Activated T-helper 17 cell treated with anti-CD3 and anti-CD28 coated beads, Interleukin-2, amount 50 U/mL, for 72 hours (primary cell): ENCODE measurements at places on chromosomes 12 and 14.
A peak's percentile ranks its signal among the peaks of the same experiment; 100 is the strongest.

- ATAC-seq = no peak
Observed at GRCh38 chr12:69083689-69084088, 150.7 kb upstream of the CPM start.

GRCh38 chr14:29616922-29617321, 310.7 kb downstream of the PRKD1 start:
- no peak for ATAC-seq

DNA sequence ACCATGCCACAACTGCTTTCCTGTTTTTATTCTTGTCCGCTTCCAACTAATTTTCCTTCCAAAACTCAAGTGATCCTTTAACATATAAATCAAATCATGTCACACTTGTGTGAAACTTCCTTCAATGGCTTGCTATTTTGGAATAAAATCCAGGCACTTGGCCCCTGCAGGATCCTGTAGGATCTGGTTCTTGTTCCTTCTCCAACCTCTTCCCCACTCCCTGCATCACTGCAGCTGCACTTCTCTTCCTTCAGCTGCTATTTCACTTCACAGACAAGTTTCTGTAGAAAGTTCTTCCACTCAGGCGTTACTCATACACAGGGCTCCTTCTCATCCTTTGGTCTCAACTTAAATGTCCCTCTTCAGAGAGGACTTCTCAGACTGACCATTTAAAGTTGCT, 239.7 kb upstream of the BTG1 start:
- no peak for ATAC-seq

- peak; percentile 95 for ATAC-seq
Observed at GRCh38 chr14:61620130-61620946, 75.0 kb upstream of the HIF1A start.

GRCh38 chr14:79306546-79306945, 904.8 kb downstream of the DIO2 start:
- no peak for ATAC-seq

DNA sequence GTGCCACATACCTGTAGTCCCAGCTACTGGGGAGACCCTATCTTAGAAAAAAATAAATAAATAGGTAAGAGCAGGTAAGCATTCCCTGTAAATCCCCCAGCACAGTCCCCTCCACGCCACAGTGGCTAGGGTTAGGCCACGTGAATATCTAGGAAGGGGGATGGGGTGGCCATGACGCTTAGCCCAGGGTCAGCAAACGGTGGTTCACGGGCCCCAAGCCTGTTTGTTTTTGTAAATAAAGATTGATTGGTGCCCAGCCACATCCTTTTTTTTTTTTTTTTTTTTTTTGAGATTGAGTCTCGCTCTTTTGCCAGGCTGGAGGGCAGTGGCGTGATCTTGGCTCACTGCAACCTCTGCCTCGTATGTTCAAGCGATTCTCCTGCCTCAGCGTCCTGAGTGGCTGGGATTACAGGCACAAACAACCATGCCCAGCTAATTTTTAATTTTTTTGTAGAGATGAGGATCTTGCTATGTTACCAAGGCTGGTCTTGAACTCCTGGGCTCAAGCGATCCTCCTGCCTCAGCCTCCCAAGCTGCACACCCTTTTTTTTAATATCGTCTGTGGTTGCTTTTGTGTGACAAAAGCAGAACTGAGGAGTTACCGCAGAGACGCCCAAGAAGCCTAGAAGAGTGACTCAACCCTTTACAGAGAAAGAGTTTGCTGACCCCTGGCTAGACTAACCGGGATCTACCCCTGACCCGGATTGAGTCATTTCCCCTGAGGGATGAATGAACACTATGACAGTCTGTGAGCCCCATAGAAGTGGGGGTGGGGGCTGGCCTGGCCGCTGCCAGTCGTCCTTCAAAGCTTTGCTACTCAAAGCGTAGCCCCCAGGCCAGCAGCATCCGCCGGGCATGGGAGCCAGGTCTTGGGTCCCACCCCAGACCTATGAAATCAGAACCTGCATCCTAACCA, 113.7 kb upstream of the NCOR2 start:
- peak; percentile 99 for ATAC-seq

DNA sequence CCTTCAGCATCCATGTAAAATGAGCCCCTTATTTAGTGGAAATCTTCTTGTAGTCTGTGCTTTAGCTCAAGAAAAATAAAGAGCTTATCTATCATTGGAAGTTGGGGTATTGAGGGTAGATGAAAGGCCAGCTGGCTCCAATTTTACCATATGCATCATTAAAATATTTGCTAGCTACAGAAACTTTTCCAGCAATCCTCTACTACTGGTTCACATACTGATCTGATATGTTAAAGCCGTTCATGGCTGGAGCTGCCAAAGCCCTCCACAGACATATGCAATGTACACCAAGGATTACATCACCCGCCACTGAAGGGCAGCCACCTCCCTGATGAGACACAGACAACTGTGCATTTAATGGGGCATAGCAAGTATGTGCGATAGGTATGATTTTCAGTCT, 1205.3 kb downstream of the GALC start:
- ATAC-seq = no peak

GRCh38 chr12:56775638-56776037, 12.5 kb downstream of the HSD17B6 start:
- ATAC-seq = no peak

GRCh38 chr14:93974833-93975232, 1.5 kb downstream of the ASB2 start:
- no peak for ATAC-seq

DNA sequence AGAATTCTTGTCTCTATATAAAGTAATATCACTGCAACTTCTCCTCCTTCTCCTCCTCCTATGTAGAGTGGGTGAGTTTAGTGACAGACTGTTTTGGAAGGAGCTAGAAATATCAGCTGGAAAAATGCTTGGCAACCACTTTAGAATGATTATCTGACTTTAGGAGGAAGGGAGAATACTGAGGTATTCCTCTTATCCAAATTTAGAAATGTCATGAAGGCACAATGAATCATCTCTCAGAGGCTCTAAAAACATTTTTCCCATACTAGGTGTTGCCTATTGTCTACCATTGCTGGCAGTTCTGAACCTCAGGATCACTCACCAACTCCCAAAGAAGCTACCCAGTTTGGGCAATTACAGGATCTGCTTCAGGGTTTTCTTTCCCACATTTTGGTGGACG, 306.6 kb upstream of the ATP2B1 start:
- no peak for ATAC-seq

GRCh38 chr12:48001505-48002413, 2.5 kb downstream of the COL2A1 start:
- peak; percentile 52 for ATAC-seq

- ATAC-seq = no peak
Observed at GRCh38 chr12:4743046-4743445, 22.8 kb downstream of the GALNT8 start.

DNA sequence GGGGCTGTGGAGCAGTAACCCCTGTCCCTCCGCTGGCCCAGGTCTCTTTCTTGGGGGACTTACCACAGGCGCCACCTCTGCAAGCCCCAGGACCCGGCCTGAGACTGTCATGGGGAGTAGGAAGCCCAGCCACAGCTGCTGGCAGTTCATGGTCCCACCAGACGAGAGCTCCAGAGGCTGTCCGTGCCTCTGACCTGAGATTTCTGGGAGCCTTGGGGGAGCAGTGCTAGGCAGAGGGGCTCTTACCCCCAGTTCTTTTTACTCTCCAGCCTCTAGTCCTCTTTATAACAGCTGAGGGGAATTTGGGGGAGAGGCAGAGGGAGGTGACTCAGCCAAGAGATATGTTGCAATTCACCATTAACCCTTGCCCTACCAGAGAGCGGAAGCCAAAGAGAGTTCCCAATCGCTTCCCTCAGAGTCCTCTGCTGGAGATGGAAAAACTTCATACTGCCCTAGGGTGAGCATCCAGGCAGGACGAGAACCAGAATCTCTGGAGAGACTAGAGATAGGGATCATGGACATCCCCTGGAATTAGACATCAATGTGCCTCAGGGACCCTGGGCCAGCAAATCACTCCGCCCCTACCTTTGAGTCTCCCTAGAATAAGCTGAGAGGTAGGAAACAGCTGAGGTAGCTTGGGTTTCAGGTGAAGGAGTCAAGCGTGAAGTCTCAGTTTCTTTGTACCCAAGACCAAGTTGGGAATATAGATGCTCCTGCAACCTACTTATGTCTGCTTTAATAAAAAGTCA, at the start of gene MMP19:
Gene MMP19, minus strand, starts transcription at position 256 of the 749 bp plus-strand sequence. Its CDS starts 106 bp downstream, at position 150.
- no peak for ATAC-seq
